ENCODE measurements at places on chromosomes 13 and 19.

- DNase-seq = no peak
These were observed 179.9 kb upstream of the SERP2 start for GRCh38 chr13:44193731-44194130.

DNA sequence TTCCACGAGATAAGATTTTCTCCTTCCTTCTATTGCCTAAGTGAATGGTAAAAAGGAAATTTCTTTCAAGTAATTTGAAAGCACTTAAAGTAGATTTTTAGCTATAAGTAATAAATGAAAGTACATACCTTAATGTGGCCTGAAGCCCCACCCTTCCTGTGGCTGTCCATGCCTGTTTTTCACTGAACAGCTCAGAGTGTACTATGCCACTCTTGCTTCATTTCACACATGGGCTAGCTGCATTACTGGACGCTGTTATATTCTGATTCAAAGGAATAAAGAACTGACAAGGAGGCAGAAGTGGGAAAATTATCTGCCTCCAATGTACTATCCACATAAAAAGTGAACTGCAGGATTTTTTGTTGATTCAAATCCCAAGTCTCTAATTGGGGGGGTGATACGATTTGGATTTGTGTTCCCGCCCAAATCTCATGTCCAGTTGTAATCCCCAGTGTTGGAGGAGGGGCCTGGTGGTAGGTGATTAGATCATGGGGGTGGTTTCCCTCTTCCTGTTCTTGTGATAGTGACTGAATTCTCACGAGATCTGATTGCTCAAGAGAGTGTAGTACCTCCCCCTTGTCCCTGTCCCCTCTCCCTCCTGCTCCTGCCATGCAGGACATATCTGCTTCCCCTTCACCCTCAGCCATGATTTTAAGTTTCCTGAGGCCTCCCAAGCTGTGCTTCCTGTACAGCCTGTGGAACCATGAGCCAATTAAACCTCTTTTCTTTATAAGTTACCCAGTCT, 154.7 kb upstream of the SGCG start:
- no peak for DNase-seq

DNA sequence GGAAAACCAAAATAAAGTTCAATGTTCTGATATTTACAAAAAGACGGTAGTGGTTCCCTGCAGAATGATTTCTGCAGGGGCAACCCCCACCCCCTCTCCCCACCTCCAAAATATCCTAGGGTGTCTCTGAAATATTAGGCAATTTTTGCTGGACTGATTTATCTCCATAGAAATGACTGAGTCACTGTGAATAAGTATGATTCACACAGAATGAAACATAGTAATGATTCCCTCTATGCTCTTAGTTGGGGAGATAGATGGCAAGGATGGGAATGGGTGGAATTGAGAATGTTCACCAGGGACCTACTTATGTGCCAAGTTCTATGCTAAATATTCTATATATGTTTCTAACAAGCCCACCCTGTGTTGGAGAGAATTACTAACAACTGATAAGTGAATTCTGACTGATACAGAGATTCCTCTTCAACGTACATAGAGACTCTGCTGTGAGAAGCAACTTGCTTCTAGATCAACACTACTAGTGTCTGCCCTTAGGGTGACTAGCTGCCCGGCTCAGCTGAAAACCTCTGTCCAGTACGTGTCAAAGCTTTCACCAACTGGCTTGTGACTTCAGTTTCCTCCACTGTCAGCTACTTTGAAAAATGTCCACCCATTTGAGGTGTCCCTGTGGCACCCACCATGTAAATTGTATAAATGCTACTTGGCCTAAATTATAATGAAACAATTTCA, 38.4 kb upstream of the RAP2A start:
- DNase-seq = no peak

- no peak for DNase-seq
These were observed 8.0 kb downstream of the C19orf81 start for GRCh38 chr19:50657222-50657669.

DNA sequence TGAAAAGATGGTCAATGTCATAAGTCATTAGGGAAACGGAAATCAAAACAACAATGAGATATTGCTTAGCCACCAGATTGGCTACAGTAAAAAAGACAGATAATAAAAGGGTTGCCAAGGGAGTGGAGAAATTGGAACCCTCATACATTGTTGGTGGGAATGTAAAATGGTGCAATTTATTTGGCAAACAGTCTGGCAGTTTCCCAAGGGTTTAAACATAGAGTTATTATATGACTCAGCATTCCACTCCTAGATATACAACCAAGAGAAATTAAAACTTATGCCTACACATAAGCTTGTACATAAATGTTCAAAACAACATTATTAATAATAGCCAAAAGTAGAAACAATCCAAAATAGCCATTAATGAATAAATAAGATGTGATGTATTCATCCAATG, 9.9 kb upstream of the ZNF227 start:
- no peak for DNase-seq

- DNase-seq = no peak
These were observed 40.5 kb downstream of the TEX26 start for GRCh38 chr13:30972888-30973377.

DNA sequence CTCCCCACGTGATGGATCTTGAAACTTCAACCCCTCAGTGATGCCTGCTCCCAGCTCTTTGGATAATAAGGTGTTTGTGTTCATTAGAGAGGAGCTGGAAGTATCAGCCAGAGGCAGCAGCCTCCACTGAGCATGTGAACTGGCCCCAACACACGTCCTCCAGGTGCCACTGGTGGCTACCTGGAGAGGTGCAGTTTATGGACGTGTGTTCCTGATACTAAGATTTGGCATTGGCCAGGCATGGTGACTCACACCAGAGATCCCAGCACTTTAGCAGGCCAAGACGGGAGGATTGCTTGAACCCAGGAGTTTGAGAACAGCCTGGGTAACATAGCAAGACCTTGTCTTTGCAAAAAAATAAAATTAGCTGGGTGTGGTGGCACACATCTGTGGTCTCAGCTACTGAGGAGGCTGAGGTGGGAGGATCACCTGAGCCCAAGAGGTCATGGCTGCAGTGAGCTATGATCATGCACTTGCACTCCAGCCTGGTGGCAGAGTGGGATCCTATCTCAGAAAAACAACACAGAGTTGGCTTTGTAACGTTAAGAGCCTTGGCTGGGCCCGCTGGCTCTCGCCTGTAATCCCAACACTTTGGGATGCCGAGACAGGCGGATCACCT, 34.4 kb downstream of the SLC25A42 start:
- DNase-seq = no peak

GRCh38 chr19:44673510-44673909, 2.2 kb downstream of the CEACAM19 start:
- no peak for DNase-seq

GRCh38 chr19:47471733-47472457, at the start of gene SLC8A2:
Gene SLC8A2 (minus strand): TSS chr19:47471893. CDS start chr19:47466403, 5,490 bp downstream.
- DNase-seq = peak; percentile 98

GRCh38 chr13:95301183-95301967, at the start of gene ABCC4:
Gene ABCC4 (minus strand): TSS chr13:95301451. CDS start chr13:95301314, 137 bp downstream.
- peak; percentile 92 for DNase-seq

GRCh38 chr19:30330266-30330665, 41.9 kb upstream of the ZNF536 start:
- no peak for DNase-seq

DNA sequence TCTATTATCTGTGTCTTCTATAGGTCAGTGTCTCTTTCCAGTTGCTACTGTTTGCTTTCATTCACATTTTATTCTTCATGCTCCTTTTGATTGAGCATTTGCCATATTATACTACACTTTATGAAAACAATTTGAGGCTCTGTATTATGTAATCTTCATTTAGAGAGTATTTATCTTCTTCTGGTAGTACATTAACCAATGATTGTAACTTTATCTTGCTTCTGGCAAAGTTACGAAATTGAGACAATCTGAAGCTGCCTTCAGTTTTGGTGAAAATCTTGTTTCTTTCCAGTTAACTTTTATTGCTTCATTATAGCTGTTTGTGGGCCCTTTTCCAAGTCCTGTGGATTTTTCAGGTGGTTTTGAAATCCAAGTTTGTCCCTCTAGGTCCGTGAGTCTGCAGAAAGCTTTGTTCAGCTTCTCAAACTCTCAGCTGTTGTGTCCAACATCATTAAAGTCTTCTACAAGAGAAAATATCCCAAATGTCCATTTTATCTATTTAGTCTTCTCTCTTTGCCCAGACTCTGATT, 1255.4 kb upstream of the SPRY2 start:
- no peak for DNase-seq

DNA sequence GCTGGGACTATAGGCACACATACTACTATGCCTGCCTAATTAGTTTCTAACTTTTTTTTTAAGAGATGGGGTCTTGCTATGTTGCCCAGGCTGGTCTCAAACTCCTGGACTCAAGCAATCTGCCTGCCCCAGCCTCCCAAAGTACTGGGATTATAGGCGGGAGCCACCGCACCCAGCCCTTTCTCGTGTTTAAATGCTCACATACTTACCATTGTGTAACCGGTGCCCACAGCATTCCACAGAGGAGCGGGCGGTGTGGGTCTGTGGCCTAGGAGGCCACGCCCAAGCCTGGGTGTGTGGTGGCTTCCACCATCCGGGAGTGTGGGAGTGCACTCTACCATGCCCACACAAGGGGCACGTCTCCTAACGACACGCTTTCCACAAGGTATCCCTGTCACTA, 7.7 kb downstream of the LMNB2 start:
- DNase-seq = no peak

DNA sequence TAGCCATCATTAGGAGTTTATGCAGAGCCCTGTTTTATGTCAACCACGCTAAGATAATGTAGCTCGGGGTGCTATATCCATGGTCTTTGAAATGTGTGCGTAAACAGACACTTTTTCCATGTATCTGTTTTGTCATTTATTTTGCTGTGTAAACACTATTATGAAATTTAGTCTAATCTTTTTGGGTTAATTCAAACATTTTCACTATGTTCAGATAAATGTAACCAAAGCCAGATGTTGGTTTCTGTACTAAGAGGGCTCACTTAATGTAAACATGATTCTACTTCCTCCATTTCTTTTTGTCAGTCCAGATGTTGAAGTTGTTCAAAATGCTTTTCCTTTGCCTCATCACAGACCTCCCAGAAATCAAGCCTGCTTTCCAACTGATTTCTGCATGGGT, 499.5 kb upstream of the GPC6 start:
- no peak for DNase-seq

DNA sequence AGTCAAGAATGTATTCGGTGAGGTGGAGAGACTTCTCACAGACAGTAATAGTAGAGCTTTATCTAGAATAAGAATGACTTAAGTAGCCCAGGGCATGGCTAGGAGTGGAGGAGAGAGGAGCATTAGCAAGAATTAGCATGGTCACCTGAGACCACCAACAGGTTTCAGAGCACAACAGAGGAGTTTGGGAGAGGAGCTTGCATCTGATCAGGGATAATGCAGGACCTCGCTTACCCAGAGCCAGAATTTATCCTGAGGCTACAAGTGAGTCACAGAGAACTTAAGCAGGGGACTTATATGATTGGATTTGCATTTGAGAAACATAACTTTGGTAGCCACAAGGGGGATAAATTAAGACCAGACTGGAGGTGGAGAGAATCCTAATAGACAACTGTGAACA, 102.1 kb upstream of the FNDC3A start:
- peak; percentile 17 for DNase-seq

GRCh38 chr19:17061205-17061604, 14.0 kb downstream of the HAUS8 start:
- no peak for DNase-seq

Data from iPS-NIHi11 (cell line).